ENCODE measurements at places on chromosomes 6 and 20.

DNA sequence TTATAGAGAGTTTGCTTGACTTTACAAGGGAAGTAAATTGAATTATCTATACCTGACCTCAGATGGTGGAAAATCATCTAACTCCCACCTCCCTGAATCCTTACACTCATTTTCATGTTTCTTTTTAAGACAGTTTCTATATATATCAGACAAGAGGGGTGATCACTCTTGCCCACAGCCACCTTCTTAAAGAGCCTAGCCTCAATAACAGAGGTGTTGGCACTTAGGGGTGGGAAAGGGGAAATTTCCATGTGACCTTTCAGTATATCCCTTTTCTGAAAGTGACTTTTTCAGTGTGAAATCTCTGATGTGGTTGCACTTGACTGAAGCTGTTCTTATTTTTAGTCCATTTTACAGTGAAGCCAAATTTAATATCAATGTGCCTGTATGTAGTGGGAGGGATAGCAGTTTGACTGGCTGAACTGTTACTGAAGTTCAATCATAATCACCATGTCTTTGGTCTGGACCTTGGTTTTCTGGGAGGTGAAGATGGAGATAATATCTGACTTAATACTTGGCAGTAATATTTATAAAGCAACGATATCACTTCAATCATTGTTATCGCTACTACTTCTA, 141.3 kb downstream of the MAP3K7 start:
- DNase-seq = no peak

GRCh38 chr20:1535420-1536175, 21.9 kb downstream of the SIRPD start:
- DNase-seq = no peak

DNA sequence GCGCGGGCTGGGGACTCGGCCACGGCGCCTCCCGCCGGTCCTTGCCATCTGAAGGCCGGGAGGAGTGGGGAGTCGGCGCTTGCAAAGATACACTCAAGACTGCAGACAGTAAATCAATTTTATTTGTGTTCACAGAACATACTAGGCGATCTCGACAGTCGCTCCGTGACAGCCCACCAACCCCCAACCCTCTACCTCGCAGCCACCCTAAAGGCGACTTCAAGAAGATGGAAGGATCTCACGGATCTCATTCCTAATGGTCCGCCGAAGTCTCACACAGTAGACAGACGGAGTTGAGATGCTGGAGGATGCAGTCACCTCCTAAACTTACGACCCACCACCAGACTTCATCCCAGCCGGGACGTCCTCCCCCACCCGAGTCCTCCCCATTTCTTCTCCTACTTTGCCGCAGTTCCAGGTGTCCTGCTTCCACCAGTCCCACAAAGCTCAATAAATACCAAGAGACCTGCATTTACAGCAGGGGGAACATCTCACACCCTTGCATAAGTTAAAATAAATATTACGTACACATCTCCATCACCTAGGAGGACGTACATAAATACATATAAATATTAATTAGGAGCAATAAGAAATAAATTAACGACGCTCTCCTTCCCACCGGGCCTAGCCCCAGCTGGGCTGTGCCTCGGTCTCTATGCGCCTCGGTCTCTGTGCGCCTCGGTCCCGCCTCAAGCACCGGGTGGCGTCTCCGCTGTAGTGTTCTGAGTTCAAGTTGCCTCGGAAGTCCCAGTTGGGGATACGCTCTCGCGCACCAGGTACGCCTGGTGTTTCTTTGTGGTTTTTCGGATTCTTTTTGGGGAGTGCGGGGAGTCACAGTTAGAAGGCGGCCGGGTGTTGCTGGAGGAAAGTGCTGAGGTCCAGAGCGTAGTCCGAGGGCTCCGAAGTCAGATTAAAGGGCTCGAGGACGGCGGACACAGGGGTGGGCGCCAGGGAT, 889 bp upstream of the FLOT1 start:
- DNase-seq = no peak

DNA sequence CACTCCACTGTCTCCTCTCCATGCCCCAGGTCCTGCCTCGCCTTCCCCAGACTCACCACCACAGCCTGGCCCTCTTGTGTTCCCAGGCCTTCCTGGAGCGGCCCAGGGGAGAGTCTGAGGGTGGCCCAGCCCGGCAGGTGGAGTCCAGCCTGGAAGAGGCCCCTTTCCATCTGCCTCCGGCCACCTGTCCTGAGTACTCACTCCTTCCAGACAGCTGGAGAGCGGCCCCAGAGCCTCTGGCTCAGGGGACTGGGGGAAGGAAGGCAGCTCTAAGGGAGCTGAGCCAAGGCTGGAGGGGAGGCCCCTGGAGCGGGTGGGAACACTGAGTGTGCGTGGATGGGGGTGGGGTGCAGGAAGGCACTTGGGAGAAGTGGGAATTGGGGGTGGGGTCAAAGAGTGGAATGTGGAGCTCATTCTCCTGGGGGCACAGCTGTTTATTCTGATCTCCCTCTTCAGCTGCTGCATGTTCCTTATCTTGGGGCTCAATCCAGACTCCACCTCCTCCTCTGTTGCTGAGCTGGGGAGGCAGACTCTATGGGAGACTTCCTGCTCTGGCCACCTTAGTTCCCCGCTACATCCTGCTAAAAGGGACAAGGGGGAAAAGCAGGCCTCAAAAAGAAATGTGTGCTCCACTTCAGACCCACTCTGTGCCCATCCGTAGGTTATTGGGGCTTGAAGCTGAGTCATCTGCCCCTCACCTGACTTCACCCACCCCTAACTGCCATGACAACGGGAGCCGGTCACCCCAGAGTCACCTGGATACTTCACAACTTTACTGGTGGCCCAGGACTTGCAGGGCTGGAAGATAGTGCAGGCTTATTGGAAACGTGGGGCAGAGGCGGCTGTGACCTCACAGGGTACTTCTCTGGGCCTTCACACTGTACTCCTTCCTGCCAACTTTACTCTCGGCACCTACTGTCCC, 19.5 kb upstream of the TAF8 start:
- no peak for DNase-seq

DNA sequence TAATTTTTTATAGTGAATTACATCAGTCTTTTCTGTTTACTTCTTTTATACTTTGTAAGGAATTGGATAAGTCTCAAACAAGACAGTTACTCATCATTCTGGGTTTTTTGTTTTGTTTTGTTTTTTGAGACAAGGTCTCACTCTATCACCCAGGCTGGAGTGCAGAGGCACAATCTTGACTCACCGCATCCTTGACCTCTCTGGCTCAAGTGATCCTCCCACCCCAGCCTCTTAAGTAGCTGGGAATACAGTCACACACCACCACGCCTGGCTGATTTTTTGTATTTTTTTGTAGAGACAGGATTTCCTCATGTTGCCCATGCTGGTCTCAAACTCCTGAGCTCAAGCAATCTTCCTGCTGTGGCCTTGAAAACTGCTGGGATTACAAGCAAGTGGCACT, 524.3 kb downstream of the EYS start:
- DNase-seq = no peak

- no peak for DNase-seq
Measured at GRCh38 chr6:148451690-148452089, 109.1 kb downstream of the SASH1 start.

DNA sequence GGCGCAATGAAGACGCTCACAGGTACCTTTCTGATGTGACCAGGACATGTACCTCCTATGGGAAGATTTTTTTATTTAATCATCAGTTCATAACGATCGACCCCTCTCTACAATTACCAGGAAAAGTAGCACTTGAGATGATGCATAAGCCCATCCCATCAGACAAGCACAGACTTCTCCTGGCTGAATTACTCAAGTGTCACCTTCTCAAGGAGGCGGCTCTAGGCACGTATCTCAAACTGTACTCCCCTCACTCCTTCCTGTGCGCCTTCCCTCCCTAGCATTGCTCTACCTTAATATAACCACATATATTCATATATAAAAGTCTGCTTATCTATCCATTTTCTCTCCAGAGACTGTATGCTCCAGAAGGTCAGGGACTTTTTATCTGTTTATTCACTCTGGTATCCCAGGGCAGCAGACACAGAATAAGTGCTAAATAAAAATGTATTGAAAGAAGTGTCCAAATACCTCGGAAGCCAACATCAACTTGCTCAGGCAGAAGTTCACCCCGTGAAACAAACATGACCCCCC, 71.5 kb downstream of the CNKSR3 start:
- no peak for DNase-seq

- DNase-seq = no peak
Measured at GRCh38 chr6:32529697-32530430, at the start of gene HLA-DRB5. TSS of gene HLA-DRB5 (minus strand) at chr6:32530287. CDS start at chr6:32530224, 63 bp downstream.

GRCh38 chr6:100246206-100246605, 218.5 kb downstream of the SIM1 start:
- no peak for DNase-seq

Data from NCI-H1694 (cell line).